ENCODE measurements at places on chromosomes 2 and 18. TPM values are rescaled to one million over a fixed set of nuclear protein-coding genes. Genes with fewer than 3 reads are reported as not detected.

DNA sequence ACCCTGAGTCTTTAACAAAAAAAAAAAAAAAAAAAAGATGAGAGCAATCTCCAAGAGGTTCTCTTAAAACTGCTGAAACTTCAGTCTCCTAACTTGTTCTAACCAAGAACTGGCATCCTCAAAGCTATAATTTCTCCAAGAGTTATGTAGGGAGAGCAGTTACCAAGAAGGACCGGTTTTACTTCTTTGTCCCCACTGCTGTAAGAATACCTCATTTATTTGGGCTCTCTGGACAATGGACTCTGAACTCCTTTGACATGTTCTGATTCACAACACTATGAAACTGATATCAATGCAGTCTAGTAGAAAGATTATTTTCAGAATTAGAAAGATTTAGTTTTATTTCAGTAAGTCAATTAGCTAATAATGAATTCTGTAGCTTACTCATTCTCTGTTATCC, 84.5 kb upstream of the DTNB start:
- H3K27ac ChIP-seq, result no peak overlapping the region
- no peaks in the 10 kb centered on the region for H3K4me1 ChIP-seq
- no peaks in the 10 kb centered on the region for H3K27me3 ChIP-seq
- peaks cover 6% of the 10 kb centered on the region for H3K36me3 ChIP-seq

GRCh38 chr2:224160917-224161316, 121.8 kb upstream of the SERPINE2 start:
- no peaks in the 10 kb centered on the region for H3K4me1 ChIP-seq
- H3K27me3 ChIP-seq, result no peaks in the 10 kb centered on the region
- DNase-seq, result no peak
- no peak overlapping the region for H3K27ac ChIP-seq
- H3K36me3 ChIP-seq, result no peaks in the 10 kb centered on the region

DNA sequence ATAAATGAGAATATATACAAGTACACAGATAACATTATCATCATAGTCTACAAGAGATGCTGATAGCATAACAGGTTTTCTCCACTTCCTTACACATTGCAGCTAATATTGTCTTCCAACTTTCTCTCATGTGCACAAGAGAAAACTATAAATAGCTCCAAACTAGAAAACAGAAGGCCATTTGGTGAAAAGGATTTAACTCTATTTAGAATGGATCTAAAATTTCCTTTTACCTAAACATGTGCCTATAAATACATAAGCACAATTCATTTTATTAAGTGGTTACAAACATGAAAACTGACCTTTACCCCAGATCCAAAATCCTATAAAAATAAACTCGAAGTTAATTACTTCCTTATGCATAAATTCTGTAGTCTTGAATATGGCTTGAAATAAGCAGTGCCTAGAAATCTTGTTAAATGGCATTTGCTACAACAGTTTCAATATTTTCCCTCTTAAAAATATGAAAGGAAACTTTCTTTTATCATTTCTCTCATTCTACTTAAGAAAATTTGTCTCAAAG, 41.6 kb downstream of the SLC25A12 start:
- DNase-seq, result no peak
- no peaks in the 10 kb centered on the region for H3K4me1 ChIP-seq
- H3K4me3 ChIP-seq, result no peak overlapping the region
- H3K27me3 ChIP-seq, result no peaks in the 10 kb centered on the region
- H3K36me3 ChIP-seq, result no peaks in the 10 kb centered on the region

- H3K27ac ChIP-seq, result no peak overlapping the region
- peaks cover 3% of the 10 kb centered on the region for H3K36me3 ChIP-seq
- H3K4me1 ChIP-seq, result no peaks in the 10 kb centered on the region
- no peak for DNase-seq
- H3K27me3 ChIP-seq, result no peaks in the 10 kb centered on the region
Measured at GRCh38 chr2:66446941-66447340, 12.0 kb downstream of the MEIS1 start.

Gene CCDC138
- total RNA-seq, result 8.7 TPM

Gene CEP192
- total RNA-seq, result 27.3 TPM

GRCh38 chr2:111160758-111161157, 40.0 kb downstream of the BCL2L11 start:
- H3K27me3 ChIP-seq, result no peaks in the 10 kb centered on the region
- no peak for DNase-seq
- no peak overlapping the region for H3K27ac ChIP-seq
- H3K36me3 ChIP-seq, result no peaks in the 10 kb centered on the region
- no peak overlapping the region for H3K4me3 ChIP-seq

GRCh38 chr2:22110244-22110651, 986.5 kb downstream of the TDRD15 start:
- no peaks in the 10 kb centered on the region for H3K36me3 ChIP-seq
- no peaks in the 10 kb centered on the region for H3K27me3 ChIP-seq
- no peak overlapping the region for H3K27ac ChIP-seq
- DNase-seq, result no peak
- no peaks in the 10 kb centered on the region for H3K4me1 ChIP-seq
- H3K4me3 ChIP-seq, result no peak overlapping the region

GRCh38 chr2:206804326-206804725, 38.9 kb downstream of the FASTKD2 start:
- no peaks in the 10 kb centered on the region for H3K36me3 ChIP-seq
- H3K4me3 ChIP-seq, result no peak overlapping the region
- no peaks in the 10 kb centered on the region for H3K4me1 ChIP-seq
- peak; percentile 23 for DNase-seq

DNA sequence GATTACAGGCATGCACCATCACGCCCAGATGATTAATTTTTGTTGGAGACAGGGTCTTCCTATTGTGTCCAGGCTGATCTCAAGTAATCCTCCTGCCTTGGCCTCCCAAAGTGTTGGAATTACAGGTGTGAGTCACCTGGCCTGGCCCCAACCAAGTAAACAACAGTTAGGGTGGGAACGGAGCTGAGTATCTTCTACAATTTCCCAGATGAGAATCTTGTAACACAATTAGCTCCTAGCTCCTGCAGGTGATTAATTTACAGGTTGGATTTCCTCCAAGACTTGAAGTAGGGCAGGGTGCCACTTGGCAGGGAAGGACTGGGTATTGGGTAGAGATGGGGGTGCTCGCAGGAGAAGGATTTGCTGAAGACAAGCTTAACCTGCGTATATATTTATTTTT, 17.8 kb downstream of the NLRC4 start:
- H3K27ac ChIP-seq, result no peak overlapping the region
- DNase-seq, result no peak
- peaks cover 4% of the 10 kb centered on the region for H3K36me3 ChIP-seq
- no peak overlapping the region for H3K4me3 ChIP-seq
- no peaks in the 10 kb centered on the region for H3K4me1 ChIP-seq
- H3K27me3 ChIP-seq, result no peaks in the 10 kb centered on the region

Gene ST6GAL2
- not detected for total RNA-seq

DNA sequence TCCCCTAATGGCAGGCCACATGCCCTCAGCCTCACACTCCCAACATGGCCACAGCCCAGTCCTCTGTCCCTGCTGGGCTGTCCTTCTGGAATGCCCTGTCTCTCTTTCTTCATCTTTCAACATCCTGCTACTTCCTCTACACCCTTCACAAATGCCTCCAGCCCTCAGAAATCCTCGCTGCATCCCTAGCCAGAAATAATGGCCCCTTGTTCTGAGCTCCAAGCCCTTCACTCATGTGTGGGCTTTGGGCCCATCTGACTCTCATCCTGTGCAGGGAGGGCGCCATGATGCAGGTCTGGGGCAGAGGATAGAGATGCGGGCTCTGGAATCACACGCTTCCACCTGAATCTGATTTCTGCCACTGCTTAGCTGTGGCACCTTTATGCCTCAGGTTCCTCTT, 181.9 kb downstream of the TNS1 start:
- H3K27ac ChIP-seq, result peak overlapping the region; percentile 86
- H3K4me1 ChIP-seq, result peaks cover 23% of the 10 kb centered on the region
- no peaks in the 10 kb centered on the region for H3K27me3 ChIP-seq
- H3K4me3 ChIP-seq, result no peak overlapping the region

Gene ZNF892
- 14.4 TPM for total RNA-seq

Gene COL6A3
- 262 TPM for total RNA-seq

GRCh38 chr18:61064911-61065310, 268.3 kb upstream of the CDH20 start:
- no peaks in the 10 kb centered on the region for H3K36me3 ChIP-seq
- no peaks in the 10 kb centered on the region for H3K4me1 ChIP-seq
- no peaks in the 10 kb centered on the region for H3K27me3 ChIP-seq
- no peak overlapping the region for H3K27ac ChIP-seq
- H3K4me3 ChIP-seq, result no peak overlapping the region

GRCh38 chr2:239009589-239009961, 161.7 kb downstream of the TWIST2 start:
- H3K27ac ChIP-seq, result no peak overlapping the region
- no peak overlapping the region for H3K4me3 ChIP-seq
- no peaks in the 10 kb centered on the region for H3K36me3 ChIP-seq
- peaks cover 10% of the 10 kb centered on the region for H3K27me3 ChIP-seq
- H3K4me1 ChIP-seq, result no peaks in the 10 kb centered on the region

Gene FTCDNL1
- 3.9 TPM for total RNA-seq

DNA sequence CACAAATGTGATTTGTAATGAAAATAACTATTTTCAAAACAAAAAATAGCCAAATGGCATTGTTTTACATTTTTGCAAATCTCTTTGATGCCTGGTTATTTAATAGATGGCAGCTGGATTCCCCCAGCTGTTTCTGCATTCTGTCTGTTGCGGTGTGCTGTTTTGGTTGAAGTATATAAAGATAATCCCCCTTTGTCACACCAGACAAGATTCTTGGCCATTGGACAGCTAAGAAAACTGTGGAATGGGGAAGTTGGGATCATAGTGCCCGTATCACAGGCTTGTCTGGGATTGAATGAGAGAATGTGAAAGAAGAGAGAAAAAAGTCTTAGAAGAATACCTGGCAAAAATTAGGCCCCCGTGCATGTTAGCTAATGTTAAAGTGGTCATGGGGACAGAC, 19.5 kb upstream of the LYPD6B start:
- H3K27me3 ChIP-seq, result no peaks in the 10 kb centered on the region
- H3K4me3 ChIP-seq, result no peak overlapping the region
- peaks cover 8% of the 10 kb centered on the region for H3K4me1 ChIP-seq
- no peaks in the 10 kb centered on the region for H3K36me3 ChIP-seq
- H3K27ac ChIP-seq, result no peak overlapping the region

DNA sequence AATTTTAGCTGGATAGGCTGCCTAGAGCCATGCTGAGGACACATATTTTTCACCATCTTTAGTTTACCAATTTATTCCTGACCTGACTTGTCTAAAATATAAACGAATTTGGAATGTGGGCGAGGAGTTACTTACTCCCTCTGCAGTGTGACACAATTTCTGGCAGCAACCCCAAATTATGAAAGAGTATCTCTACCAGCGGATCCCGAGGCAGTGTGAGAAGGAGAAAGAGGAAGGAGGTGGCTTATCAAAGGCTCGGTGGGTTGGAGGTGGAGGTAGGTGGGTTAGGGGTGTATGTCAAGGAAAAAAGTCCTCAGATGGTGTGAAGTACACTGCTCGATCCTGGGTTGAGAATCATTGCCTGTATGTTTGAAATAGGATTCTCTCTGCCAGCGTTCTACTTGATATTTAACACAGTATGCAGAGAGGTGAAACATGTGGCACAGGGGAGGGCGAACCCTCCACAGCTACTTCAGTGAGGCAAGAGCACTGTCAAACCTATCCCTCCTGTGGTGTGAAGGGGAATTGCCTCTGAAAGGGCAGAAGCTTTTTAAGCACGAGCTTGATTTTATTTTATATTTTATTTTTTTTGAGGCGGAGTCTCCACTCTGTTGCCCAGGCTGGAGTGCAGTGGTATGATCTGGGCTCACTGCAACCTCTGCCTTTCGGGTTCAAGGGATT, 76.0 kb downstream of the RFTN2 start:
- H3K4me1 ChIP-seq, result no peaks in the 10 kb centered on the region
- no peaks in the 10 kb centered on the region for H3K36me3 ChIP-seq
- no peak for DNase-seq
- no peak overlapping the region for H3K27ac ChIP-seq
- H3K4me3 ChIP-seq, result no peak overlapping the region
- H3K27me3 ChIP-seq, result no peaks in the 10 kb centered on the region

Gene TUBA3E
- not detected for total RNA-seq

DNA sequence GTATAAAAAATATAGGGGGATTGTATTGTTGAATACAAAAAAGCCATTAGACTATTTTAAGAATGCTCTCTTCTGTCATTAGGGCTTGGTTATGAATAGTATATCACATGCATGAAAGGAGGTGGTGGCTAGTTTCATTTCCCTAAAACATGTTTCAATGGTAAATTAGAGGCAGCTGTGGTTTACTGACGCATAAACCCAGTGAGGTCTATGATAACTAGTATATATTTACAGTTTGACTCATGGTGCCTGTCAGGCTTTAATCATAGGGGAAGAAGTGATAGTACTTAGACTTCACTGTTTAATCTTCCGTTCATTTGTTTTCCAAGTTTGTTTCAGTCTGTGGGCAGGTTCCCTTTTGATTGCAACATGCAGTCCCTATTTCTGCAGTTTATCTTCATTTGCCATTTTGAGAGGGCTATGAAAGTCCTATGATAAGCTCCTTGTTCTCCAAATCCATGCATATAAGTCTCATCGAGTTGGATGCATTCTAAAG, 55.1 kb upstream of the MAP4K3 start:
- no peak for DNase-seq
- no peak overlapping the region for H3K4me3 ChIP-seq
- peak overlapping the region; percentile 21 for H3K27ac ChIP-seq
- H3K27me3 ChIP-seq, result no peaks in the 10 kb centered on the region

DNA sequence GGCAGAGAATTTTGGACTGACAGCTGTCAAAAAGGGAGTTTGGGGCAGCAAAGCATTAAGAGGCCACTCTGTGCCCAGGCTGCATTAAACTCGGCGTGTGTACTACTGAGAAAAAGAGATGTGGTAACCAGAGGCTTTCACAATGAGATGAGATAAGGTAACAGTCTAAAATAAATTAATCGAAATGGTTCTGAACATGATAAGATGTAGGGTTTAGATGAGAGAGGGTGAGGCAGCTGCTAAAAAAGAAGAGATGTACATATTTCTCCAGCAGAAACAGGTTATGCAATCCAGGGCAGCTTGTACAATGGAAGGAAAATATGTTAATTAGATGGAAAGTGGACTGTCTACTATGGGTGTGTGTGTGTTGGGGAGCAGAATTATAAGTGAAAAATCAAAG, 39.2 kb upstream of the ACTR3 start:
- no peaks in the 10 kb centered on the region for H3K4me1 ChIP-seq
- H3K27ac ChIP-seq, result no peak overlapping the region
- no peaks in the 10 kb centered on the region for H3K36me3 ChIP-seq
- DNase-seq, result no peak
- no peaks in the 10 kb centered on the region for H3K27me3 ChIP-seq
- no peak overlapping the region for H3K4me3 ChIP-seq
